ENCODE measurements at places on chromosomes 4 and X.

DNA sequence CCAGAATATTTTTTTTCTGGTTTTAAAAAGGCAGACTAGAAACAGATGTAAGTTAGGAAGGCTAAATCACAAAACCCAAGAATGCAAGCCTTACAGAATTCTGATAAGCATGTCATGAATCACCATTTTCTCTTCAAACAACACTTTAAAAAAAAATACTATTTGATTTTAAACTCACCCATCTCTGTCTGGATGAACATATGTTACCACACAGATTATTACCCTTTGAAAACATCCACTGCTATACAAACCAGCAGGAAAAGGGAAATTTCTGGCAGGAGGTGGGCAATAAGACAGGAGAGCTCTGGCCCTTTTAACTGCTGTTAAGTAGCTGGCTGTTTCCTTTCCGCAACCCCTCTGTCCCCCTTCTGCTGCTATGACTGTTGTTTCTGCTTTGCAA is 317.7 kb upstream of the NOCT start:
- no peak for DNase-seq

GRCh38 chrX:119398974-119399771 is at the start of gene SLC25A43:
SLC25A43 (plus strand) TSS chrX:119399336; CDS start chrX:119399404, 68 bp downstream.
- DNase-seq: peak; percentile 17

GRCh38 chrX:4935401-4935800 is 1222.0 kb upstream of the PRKX start:
- no peak for DNase-seq

DNA sequence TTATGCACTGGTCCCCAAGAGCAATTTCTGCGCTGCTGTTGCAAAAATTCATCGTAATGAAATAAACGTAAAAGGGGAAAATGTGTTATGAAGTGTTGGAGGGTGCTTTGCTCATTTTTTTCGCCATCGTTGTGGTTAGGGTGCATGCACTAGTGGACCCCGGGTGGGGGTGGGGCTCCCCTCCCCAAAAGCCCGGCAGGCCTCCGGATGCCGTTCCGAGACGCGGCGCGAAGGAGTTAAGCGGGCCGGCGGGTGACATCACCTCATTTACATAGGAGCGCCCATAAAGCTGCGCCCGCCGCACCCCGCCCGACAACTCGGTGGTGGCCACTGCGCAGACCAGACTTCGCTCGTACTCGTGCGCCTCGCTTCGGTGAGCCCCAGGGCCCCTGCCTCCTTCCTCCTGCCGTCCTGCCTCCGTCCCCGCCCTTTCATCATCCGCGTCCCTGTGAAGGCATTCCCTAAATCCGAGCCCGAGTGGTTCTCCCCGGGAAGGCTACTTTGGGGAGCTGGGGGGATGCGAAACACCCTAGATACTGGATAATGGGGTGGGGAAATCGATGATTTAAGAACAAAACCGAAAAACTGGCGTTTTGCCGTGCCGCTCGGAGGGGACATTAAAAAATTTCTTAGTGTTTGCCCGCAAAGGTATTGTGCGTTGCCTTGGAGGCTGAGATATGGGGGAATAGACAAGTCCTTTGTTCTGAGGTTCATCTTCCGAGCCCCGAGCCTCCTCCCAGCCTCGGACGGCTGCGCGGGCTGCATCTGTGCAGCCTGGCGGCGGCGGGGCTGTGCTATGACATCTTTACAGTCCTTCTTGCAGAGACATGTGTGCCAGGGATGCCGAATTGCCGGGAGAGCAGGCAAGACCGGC is at the start of gene TMSB4X:
Gene TMSB4X, plus strand, starts transcription at position 315 of the 874 bp plus-strand sequence.
- peak; percentile 90 for DNase-seq

DNA sequence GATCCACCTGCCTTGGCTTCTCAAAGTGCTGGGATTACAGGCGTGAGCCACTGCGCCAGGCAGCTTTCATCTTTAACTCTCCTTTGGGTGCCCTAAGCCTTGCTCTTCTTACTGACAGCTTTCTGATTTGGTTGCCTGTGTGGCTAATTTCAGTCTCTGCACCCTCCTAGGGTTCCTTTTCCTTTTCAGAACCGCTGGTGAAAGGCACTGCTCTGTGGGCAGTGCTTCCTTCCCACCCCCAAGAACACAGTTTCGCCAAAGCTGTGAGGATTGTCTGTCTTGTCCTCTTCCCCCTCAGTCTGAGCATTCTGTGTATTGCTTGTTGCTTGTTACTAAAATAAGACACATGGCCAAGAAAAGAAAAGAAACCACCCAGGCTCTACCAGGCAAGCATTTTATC is 101.4 kb upstream of the FRMPD3 start:
- DNase-seq: no peak

DNA sequence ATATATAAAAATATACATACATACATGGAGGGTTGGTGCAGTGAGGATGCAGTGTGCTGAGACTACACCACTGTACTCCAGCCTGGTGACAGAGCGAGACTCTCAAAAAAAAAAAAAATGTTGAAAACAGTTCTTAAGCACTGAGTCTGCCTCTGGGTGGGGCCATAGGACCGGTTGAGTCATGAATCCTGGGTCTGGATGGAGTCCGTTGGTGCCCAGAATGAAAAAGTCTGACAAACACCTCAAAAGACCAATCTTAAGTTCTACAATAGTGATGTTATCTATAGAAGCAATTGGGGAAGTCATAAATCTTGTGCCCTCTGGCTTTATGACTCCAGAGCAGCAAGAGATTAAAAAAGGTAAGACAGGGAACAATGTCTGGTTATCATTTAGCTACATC is 70.4 kb downstream of the FGFBP1 start:
- DNase-seq: no peak

GRCh38 chr4:169063441-169063840 is 53.4 kb upstream of the CBR4 start:
- no peak for DNase-seq

- DNase-seq: no peak
Measured at GRCh38 chr4:76950956-76951671, 1.6 kb downstream of the SEPTIN11 start.

DNA sequence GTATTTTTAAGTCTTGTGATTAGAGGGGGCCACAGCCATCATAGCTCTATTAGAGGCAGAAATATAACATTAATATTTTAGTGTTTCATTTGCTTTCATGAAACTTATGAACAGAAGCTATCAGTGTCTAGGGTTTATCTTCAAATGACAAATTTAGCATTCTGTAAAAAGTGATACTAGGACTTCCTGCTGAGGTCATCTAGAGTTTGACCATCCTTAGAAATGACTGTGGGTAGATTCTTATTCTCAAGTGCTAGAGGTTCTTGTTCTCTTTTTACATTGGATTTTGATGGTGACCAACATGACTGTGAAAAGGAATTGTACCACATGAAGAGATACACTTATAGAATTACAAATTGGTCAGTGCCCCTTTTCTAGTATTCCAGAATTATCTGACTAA is 568.6 kb downstream of the RPA4 start:
- no peak for DNase-seq

DNA sequence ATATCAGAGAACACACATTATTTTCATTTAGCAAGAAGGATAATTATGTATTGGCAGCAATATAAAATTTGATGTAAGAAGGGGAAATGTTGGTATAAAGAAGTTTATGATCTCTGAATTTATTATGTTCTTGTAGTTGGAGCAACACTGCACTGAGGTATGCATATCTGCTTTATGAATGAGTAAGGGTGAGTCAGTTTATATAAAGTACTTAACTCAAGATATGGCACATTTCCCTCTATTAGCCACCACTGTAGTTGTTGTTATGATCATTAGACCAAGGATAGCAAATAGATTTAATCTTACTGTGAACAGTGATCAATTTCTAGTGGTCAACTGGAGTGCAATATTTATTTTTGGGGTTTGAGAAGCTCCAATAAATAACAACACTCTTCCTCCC is 66.6 kb downstream of the SNX25 start:
- no peak for DNase-seq

DNA sequence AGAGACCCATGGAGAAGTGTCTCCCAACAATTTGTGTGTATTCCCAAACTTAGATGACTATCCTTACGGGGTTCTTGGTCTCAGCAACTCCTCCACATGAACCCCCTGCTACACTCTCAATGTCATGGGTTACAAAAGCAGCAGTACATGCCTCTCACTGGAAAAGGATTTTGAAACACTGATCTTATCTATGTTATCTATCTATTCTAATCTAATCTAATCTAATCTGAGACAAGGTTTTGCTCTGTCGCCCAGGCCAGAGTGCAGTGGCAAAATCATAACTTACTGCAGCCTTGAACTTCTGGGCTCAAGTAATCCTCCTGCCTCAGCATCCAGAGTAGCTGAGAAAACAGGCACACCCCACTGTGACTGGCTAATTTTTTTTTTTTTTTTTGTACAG is 19.3 kb downstream of the TSPAN5 start:
- DNase-seq: no peak

GRCh38 chr4:8731364-8731763 is 138.8 kb downstream of the CPZ start:
- DNase-seq: no peak

DNA sequence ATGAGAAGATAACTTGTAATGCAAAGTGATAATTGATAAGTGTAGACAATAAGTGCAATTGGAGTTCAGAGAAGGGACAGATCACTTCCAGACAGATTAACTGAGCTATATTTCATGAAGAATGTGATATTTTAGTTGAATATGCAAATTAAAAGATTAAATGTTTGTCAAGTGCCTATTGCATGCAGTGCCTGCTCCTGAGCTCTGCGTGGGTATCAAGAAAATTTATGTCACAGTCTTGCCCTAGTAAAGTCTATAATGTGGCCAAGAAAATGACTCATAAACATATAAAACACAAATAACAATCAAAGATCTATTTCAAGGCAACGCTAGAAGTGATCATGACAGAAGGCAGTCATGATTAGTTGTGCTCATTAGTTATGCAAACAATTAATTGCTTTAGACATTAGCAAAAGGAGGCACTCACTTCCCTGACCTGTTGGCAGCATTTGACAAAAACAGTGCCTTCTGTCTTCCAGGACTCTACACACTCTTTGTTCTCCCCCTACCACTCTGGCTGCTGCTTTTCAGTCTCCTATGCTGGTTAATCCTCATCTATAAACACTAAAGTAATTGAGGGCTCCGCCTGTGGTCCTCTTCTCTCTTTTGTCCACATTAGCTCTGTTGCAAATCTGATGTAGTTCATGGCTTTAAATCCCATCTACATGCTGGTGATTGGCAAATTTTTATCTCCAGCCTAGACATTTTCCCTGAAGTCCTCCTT is 47.7 kb downstream of the ARHGEF38 start:
- DNase-seq: no peak

GRCh38 chrX:153557618-153558355 is 40.3 kb downstream of the ATP2B3 start:
- no peak for DNase-seq

DNA sequence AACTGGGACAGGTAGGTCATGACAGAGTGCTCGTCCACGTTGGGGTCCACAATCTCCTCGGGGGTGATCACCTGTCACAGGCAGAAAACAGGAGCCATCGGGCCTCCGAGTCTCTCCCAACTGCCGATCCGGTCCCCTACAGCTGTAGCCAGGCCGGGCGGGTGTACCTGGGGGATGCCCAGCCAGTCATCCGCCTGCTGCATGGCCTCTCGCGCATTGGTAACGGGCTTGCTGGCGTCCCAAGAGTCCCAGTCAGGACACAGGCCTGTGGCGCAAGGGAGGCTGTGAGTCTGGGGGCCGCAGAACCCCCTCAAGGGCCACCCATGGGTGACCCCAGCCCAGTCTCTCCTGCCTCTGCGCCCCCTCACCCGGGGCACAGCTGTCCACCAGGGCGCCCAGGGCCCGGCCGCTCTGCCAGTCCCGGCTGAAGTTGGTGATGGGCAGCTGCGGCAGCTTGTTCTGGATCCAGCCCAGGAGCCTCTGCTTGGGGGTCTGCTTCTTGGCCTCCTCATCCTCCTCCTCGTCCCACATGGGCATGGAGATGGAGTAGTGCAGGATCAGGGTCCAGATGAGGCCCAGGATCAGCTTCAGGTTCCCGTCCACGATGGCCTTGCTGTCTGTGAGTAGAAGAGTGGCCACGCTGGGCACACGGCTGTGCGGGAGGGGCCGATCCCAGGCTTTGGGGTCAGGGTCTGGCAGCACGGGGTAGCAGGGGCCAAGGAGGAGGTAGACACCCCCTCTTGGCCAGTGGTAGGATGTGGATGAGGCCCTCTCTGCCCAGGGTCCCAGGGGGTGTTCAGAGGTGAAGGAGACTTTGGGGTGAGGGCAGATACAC is 6.7 kb downstream of the FLNA start:
- no peak for DNase-seq

DNA sequence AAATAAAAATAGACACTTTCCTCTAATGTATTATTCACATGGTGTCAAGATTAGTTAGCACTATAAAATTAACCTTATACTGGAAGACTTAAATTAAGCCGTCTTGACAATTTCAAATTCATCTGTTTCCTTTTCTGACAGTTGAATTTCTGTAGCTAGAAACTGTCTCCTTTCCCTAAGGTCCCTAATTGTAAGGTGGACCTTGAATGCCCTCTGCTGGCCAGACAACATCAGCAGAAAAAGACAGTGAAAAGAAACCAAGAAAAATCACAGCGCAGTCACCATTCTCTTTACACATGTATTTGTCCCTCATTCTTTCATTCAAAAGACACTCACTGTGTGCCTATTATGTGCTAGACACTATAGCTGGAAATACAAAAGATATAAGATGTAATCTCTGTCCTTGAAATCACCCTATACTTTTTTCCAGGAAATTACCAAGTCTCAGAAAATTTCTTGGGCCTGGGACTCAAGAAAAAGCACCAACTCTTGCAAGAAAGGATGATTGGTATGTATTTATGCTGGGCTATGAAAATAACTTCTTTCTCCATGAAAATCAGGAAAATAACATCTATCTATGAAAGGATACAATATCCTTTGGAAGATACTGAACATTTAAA is 32.7 kb upstream of the AMBN start:
- DNase-seq: peak; percentile 61

DNA sequence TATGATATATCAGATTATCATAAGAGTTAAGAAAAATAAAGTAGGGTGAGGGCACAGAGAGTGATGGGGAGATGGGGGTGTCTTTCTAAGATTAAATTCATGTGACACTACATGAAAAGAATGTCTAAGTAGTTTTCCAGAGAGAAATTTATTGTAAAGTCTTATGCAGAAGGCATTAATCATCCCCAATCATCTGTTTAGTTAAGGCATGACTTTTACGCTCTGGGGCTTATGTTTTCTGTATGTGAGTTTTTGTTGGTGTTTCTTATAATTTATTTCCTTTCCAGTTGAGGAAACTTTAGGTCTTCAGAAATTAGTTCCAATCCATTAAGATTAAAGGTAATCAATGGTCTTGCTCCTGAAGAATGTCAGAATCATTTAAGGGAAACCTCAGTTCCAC is 383.0 kb upstream of the GALNT7 start:
- no peak for DNase-seq

- no peak for DNase-seq
Measured at GRCh38 chr4:112881842-112882241, 167.6 kb upstream of the ANK2 start.

Measured in RPMI8226 (cell line).